ENCODE measurements at places on chromosomes 2 and 18.

GRCh38 chr18:79373736-79374135 is 22.0 kb upstream of the NFATC1 start:
- DNase-seq, result no peak

GRCh38 chr2:201908901-201909300 is 102.6 kb downstream of the CDK15 start:
- DNase-seq, result no peak

- DNase-seq, result no peak
Measured at GRCh38 chr2:58268685-58269084, 27.6 kb upstream of the FANCL start.

DNA sequence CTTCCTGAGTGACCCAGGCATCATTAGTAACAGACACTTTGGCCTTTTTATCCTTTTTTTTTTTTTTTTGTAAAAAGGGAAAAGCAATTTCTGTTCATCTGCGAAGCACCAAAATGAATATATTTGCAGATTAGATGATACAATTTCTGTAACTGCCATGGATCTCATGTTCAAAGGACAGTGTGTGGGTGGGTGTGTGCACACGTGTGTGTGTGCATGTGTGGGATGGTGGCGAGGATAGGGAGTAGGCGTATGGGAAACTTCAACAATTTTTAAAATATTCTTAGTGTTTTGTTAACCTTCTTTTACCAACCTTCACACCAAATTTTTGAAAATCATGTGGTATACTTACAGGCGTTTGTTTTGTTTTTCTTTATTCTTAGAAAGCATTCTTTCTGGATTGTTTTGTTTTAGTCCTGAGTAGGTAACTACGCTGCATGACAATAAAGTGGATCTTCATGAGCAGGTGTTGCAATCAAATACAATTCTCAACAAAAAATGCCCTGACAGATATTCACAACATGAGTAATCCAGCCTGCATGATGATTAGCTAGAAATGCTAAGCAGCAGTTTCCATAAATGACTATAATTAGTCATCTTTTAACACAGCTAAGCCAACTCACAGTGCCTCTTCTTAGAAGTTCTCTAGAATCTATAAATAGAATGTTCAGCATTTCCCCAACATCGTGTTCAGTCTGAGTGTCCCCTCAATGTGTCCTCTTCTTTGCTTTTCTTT is 53.5 kb upstream of the RMDN2 start:
- DNase-seq, result no peak

- no peak for DNase-seq
Measured at GRCh38 chr2:211688196-211688595, 850.4 kb downstream of the ERBB4 start.

GRCh38 chr2:191847764-191848163 is 876 bp upstream of the CAVIN2 start:
- DNase-seq, result no peak

DNA sequence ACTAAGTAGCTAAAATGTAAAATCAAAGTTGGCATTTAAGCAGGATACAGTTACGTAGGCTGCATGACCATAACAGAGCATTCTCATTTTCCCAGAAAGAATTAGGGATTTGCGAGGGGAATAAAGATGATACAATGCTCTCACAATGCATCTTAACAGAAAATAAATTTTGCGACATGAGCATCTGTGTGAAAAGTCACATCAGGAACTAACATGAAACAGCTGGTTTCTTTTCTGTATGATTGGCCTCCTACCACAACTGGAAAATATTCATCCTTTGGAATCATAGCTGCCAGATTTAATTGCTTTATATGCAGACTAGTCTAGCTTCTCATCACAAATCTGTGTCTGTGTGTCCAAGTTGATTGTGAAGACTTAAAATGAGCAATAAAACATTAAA is 66.0 kb downstream of the KCTD18 start:
- DNase-seq, result no peak

- no peak for DNase-seq
Measured at GRCh38 chr18:56314396-56314795, 324.0 kb downstream of the TXNL1 start.

GRCh38 chr2:106296182-106296815 is 102.2 kb upstream of the UXS1 start:
- no peak for DNase-seq

GRCh38 chr2:137207030-137207429 is 441.7 kb downstream of the THSD7B start:
- no peak for DNase-seq

DNA sequence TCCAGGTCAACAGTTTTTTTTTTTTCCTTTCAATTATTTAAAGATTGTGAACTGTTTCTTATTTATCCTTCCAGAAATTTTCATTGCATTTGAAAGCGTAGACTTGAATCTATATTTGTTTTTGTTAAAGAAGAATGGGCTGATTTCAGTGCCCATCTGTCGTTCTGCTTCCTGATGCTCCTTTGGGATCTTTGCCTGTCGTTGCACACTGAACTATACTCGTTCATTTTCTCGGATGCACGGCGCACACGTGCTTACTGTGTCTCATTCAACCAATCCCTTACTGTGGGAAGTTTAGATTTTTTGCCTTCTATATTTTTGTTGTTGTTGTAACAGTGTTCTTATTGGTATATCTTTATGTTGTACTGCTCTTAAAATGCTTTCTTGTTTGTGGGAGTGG is 149.7 kb downstream of the VAPA start:
- no peak for DNase-seq

GRCh38 chr2:225184948-225185347 is 142.7 kb upstream of the DOCK10 start:
- DNase-seq, result no peak

DNA sequence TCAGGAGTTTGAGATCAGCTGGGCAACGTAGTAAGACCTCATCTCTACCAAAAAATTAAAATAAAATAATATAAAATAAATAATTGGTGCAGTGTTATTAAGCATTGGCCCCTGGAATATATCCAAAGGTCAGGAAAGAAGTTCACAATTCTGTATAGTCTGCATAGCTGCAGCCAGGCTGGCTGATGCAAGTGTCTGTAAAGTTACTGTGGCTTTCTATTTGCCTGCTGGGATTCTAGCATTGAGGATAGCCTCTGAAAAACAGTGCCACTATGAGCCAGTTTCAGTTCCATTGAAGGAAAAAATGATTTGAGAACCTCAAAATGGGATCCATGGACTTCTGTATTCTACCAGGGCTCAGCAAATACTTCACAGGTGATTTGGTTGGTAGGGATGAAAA is 208.6 kb downstream of the PARD3B start:
- no peak for DNase-seq

Data from COR-L47 (cell line).